Stimulated activated CD8-positive, alpha-beta memory T cell treated with anti-CD3 and anti-CD28 coated beads, Interleukin-7, amount 100 ng/mL, for 1 hour (primary cell): ENCODE measurements at places on chromosomes 4 and X.

GRCh38 chr4:40515398-40516293 is 114.0 kb downstream of the RBM47 start:
- no peak for DNase-seq

DNA sequence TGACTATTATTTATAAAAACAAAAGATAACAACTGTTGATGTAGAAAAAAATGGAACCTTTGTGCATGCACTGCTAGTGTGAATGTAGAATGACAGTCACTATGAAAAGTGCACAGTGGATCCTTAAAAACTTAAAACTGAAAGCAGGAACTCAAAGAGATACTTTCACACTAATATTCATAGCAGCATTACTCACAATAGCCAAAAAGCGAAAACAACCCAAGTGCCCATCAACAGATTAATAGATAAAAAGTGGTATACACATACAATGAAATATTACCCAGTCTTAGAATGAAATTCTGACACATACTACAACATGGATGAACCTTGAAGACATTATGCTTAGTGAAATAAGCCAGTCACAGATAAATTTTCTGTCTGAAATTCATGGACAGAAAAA is 23.8 kb downstream of the CENPC start:
- no peak for DNase-seq

GRCh38 chrX:53279296-53280237 is 1.8 kb downstream of the IQSEC2 start:
- DNase-seq: no peak

DNA sequence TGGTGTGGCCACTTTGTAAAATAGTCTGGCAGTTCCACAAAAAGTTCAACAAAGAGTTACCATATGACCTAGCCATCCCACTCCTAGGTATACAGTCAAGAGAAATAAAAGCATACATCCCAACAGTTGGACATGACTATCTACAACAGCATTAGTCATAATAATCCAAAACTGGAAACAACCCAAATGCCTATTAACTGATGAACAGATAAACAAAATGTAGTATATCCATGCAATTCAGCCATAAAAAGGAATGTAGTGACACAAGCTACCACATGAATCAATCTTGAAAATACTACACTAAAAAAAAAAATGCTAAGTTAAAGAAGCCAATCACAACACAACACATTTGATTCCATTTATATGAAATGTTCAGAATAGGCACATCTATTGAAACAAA is 16.1 kb downstream of the MED14 start:
- no peak for DNase-seq

- no peak for DNase-seq
Measured at GRCh38 chr4:22323691-22324090, 192.2 kb downstream of the ADGRA3 start.

DNA sequence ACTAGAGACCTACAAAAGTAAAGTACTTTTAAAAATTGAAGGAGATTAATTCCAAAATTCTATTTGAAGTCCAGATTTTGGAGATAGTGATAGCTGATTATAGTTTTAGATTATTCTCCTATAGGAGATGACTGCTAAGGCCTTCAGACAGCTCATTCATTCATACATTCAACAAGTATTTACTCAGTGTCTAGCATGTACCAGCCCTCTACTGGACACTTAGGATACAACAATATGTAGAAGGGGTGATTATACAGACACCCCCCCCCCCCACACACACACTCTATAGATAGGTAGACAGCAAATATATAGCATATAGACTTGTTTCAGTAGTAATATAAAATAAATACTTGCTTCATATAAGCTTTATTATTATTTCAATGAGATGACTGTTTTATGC is 60.4 kb upstream of the TAF9B start:
- DNase-seq: no peak

DNA sequence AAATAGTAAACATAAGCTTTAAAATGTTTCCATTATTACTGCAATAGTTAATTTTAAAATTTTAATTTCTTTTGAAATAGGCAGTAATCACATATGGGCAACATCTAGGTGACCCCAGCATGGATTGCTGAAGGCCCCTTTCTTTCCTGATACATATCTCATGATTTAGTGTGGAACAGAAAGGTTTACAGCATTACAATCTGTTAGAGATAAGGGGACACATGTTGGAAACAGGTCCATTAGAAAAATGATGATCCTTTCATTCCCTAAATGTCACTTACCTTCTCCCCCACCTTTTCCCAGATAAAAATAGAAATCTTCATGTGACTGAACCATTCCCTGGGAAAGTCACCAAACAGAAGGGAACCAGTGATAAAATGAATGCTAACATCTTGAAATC is 90.4 kb downstream of the RASL11B start:
- no peak for DNase-seq

DNA sequence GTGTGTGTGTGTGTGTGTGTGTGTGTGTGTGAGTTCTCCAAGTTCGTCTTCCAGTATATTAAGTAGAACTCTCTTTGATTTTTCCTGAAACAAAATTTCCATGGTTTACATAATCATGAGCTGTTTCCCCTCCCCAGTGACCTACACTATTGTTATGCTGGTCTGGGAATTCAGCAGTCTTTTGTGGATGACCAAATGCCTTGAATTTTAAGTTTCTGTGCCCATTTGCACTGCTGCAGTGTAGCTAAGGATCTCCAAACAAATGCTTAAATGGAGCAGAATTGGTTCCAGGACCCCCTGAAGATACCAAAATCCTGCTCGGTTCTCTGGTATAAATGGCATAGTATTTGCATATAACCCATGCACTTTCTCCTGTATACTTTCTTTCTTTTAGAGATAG is 77.2 kb upstream of the SLC34A2 start:
- no peak for DNase-seq

DNA sequence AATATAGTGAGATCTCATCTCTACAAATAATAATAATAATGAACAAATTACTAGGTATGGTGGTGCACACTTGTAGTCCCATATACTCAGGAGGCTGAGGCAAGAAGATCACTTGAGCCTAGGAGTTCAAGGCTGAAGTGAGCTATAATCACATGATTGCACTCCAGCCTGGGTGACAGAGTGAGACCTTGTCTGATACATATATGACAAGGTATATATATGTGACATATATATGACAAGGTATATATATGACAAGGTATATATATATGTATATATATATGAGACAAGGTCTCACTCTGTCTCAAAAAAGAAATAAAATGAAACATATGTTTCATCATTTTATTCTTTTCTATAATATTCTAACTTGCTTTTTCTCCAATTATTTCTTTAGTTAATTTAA is 278.1 kb upstream of the TET2 start:
- DNase-seq: no peak

DNA sequence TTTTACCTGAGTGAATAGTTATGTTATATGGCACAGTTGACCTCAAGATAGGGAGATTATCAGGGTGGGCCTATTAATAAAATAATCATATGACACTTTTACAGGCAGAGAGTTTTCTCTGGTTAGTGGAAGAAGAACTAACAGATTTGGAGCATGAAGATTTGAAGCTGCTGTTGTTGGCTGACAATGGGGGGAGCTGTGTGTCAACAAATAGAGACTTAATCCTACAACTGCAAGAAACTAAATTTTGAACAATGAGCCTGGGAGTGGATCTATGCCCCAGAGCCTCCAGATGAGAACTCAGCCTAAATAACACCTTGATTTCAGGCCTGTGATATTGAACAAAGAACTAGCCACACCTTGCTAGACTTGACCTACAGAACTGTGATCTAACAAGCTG is 7.2 kb upstream of the CCSER1 start:
- DNase-seq: no peak

DNA sequence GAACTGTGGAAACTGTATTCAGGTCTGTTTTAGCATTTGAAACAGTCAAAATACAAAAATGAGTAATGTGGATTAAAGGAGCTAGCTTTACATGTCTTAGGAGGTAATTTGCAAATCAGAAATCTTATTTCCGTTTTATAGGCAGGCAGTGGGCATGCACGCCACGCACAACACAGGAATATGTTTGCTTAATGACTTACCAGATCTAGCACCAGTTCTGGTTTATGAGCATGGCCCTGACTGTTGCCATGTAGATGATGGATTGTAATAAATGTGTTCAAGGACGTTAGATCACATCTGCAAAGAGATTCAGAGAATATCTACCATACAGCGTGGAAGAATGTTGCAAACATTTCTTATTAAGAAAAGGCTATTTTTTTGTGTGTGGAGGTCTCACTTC is 344.5 kb upstream of the NR3C2 start:
- no peak for DNase-seq

DNA sequence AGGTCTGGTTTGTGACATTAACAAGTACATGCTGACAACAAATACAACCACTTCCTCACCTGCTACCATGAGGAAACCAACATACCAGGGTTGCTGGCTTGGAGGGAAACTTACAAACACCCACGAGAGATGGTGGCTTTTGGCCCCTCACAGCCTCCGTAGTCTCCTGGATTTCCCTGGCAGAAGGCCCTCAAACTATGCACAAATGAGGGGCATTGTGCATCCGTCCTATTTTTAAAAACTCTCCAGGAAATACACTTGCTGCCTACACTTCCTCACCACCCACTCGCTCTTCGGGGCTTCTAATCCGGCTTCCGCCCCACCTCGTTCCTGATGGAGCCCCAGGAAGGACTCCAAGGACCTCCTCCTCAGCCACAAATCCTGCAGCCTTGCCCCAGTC is 355.0 kb upstream of the GATB start:
- DNase-seq: no peak

DNA sequence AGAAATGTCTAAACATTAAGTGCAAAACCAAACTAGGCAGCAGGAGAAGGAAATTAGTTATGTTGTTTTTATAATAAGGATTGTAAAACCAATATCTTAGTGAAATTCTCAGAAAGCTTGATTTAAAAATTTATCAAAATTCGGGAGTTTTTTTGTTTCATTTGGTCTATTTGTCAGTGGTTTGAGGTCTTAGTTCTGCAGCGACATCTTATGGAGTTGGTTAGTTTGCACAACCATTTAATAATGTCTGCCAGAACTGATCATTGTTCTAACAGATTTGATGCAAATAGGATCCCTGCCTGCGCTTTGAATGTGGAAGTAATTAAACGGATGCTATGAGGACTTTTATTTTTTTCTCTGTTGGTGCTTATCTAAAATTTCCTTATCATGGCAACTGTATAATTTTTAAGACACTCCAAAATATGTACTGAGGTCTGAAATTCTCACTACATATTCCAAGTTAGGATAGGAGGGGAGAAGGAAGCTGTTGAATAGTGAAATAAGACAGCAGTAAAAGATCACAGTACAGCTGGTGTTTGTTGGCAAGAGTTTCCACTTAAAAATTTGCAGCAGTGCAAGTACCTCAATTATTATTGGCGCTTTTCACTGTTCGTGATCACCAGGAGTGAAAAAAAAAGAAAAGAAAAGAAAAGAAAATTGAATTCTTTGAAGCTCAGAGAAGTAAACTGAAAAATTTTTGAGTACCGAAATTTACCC is 2521.4 kb downstream of the ARAP2 start:
- no peak for DNase-seq

- DNase-seq: no peak
Measured at GRCh38 chr4:119958983-119959382, 107.7 kb downstream of the MAD2L1 start.

DNA sequence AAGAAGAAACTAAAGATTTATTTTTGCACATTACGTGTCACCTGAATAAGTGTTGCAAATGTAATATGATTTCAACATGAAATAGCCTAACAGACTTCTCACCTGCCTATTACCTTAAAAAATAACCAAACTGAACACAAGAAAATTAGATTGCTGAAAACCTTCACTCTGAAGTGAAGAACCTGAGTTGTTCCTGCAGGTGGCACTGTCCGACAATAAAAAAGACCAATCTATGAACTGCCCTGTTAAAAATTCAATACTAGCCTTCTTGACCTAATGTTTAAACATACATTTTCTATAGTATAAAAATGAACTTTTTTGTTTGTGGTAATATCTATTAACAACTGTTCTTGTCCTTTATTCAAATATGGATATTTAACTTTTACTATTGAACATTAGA is 69.2 kb upstream of the PNPLA4 start:
- no peak for DNase-seq

- no peak for DNase-seq
Measured at GRCh38 chrX:69564665-69565064, 51.2 kb upstream of the EDA start.

GRCh38 chr4:102809691-102810090 is 17.7 kb downstream of the UBE2D3 start:
- DNase-seq: no peak

- no peak for DNase-seq
Measured at GRCh38 chrX:136674270-136674985, 26.5 kb downstream of the CD40LG start.

DNA sequence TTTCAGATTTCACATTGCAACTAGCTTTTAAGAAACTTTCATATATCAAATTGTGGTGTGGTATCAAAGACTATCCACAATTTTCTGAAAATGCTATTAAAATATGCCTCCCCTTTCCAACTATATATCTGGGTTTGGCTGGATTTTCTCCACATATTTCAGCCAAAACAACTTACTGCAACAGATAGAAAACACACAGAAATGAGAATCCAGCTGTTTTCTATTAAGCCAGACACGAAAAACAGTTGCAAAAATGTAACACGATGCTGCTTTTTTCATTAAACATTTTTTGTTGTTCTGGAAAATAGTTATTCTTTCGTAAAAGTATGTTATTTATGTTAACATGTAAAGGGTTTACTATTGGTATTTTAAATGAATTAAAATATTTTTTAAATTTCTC is 33.1 kb downstream of the DCTD start:
- DNase-seq: no peak

GRCh38 chr4:176303938-176304337 is 15.8 kb upstream of the SPCS3 start:
- no peak for DNase-seq

DNA sequence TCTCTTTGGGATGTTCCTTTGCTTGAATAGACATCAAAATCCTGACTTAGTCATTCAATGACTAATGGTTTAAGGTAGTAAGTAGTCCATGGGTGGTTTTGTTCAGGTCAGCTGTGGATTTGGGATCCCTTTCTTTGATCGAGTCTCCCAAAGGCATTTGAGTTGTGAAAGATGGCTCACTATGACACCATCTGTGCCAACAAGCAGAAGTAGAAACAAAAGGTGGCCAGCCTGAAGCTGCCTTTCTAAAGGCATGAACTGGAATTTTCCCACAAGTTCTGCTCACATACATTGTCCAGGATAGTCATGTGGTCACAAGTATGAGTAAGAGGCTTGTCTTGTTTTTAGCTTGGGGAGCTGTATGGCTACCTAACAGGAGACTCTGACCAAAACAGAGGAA is 129.9 kb downstream of the CCNG2 start:
- DNase-seq: no peak

GRCh38 chr4:67568820-67569219 is 10.3 kb downstream of the STAP1 start:
- no peak for DNase-seq
